ENCODE measurements at places on chromosomes 7 and 10.

GRCh38 chr10:14299556-14299955 is 31.2 kb downstream of the FRMD4A start:
- no peak for DNase-seq

GRCh38 chr7:44805950-44806349 is 9.5 kb downstream of the PPIA start:
- DNase-seq = no peak

DNA sequence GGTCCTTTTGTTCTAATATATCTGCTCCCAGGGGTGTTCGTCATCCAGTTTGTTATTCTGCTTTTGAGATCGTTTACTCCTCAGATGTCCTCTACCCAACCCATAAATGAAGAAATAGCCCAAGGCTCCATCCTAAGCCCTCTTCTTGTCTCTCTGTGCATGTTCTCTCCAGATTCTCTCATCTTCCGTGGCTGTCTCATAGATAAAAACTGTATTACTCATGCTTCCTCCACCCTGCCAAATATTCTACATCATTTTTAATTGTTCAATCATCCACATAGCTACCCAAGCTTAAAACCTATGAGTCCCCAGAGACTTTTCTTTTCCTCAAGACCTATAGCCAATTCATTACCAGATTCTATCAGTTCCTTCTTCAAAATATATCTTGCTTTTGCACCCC is 44.9 kb downstream of the CAV1 start:
- DNase-seq = no peak

- DNase-seq = no peak
Observed at GRCh38 chr7:78959477-78959876, 494.0 kb downstream of the MAGI2 start.

GRCh38 chr7:18927134-18927533 is 190.3 kb downstream of the TWIST1 start:
- DNase-seq = no peak

DNA sequence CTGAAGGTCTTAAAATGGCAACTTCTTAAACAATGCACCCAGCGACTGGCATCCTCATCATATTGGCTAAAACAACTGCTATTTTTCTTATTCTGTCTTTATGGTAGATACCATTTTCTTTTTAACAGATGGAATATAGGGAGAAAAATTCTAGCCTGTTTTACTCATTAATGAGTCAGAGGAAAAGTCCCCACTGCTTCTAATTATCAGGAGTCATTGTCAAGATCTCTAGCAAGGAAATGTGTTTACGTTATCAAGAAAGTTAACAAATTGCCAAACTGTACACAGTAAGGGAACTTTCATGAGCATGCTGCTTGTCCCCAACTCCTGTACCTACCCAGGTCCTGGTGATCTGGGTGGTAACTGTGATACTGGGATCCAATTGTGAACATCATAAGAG is 117.7 kb upstream of the KIAA1217 start:
- DNase-seq = no peak

DNA sequence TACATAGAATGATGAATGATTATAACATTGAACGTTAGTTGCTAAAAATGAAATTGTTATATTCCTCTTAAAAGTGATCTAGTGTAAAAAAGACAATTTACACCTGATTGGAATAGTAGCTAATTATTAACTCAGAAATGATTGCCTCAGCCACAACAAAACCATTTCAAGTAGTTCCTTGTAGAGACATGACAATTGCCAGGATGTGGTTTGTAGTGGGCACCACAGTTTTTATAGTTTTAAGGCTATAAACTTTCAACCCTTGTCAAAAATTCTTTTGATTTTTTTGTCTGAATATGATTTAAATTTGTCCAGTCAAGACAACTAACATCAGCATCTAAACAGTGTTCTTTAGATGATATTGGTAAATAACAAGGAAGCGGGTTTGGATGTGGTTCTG is 145.2 kb downstream of the SUGCT start:
- no peak for DNase-seq

GRCh38 chr10:34854147-34854601 is 39.1 kb upstream of the PARD3 start:
- DNase-seq = no peak

- no peak for DNase-seq
Observed at GRCh38 chr7:24392774-24393173, 108.8 kb downstream of the NPY start.

GRCh38 chr7:95649546-95649945 is 53.2 kb upstream of the PDK4 start:
- DNase-seq = no peak

GRCh38 chr7:96786261-96786997 is 76.8 kb upstream of the SEM1 start:
- no peak for DNase-seq

DNA sequence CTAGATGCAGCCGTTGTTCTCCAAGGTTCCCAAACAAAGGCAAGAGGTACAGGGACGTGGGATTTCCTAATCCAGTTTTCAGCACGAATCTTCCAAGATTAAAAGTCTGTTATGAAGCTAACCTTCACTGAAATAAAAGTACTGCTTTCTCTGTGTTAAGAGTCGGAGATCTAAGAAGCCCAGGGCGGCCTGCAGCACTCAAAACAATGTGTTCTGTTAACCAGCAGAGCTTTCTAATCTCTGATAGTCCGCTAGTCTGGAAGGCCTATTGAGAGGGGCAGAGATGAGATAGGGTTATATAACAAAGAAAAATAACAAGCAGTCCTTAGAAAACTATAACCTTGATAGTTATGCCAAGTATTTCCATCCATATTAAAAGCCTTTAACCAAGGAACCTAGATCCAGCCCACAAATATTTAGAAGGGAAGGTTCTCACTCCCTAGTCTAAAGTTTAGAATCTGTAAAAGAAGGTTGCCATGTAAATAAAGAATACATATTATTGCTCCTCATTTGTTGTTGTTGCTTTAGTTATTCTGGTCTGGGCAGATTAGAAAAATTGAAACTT is 106.3 kb upstream of the SVIL start:
- DNase-seq = no peak

DNA sequence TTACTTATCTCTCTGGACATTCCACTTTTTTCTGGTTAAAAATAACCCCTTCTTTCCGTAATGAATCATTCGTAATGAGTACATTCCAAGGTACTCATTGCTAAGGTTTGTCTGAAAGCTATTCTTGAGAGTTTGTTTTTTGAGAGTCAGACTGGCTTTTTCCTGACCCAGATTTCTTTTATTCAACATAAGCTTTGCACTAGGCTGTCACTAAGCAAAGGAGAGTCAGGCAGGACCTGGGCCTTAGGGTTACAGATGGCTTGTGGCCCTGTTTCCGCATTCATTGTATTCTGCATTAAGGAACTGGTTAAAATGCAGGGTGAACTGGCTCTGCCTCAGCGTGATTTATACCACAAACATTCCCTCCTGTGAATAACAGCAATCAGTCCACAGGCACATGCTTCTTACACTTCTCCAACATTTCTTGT is 84.1 kb downstream of the POM121L12 start:
- no peak for DNase-seq

GRCh38 chr10:58265249-58265648 is 2.4 kb downstream of the IPMK start:
- DNase-seq = no peak

GRCh38 chr7:128362670-128363069 is 1.2 kb upstream of the PRRT4 start:
- DNase-seq = no peak

DNA sequence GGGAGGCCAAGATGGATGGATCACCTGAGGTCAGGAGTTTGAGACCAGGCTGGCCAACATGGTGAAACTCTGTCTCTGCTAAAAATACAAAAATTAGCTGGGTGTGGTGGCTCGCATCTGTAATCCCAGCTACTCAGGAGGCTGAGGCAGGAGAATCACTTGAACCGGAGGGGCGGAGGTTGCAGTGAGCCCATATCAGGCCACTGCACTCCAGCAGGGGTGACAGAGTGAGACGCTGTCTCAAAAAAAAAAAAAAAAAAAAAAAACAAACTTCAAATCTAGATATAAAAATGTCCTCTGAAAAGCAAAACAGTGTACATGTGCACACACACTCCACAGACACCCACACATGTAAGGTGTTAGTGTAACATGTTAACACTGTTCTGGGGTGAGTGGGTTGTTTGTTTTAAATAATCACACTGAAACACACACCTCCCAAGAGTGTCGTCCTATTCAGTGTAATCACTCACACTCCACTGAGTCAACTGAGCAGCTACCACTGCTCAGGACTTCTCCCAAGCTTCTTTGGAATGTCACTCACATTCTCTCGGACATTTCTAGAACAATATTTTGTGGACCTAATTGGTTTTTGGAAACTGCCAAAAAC is 12.8 kb upstream of the RGS10 start:
- no peak for DNase-seq

GRCh38 chr7:42233695-42234331 is 3.2 kb downstream of the GLI3 start:
- no peak for DNase-seq

DNA sequence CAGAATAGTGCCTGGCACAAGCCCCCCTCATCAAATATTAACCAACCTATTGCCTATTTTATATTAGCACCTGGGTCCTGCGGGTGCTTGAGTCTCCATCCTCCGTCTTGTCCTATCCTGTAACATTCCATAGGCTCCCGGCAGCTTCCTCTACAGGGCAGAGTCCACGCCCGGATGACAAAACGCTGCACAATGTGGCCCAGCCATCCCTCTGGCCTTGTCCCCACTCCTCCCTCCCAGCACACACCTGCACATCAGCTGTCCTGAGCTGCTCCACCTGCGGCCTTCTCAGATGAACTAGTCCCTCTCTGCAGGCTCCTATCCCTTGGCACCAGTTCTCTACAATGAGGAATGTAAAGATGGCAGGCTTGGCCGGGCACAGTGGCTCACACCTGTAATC is 153.5 kb upstream of the PDE1C start:
- no peak for DNase-seq

GRCh38 chr10:113139699-113140098 is 189.7 kb downstream of the TCF7L2 start:
- DNase-seq = no peak

DNA sequence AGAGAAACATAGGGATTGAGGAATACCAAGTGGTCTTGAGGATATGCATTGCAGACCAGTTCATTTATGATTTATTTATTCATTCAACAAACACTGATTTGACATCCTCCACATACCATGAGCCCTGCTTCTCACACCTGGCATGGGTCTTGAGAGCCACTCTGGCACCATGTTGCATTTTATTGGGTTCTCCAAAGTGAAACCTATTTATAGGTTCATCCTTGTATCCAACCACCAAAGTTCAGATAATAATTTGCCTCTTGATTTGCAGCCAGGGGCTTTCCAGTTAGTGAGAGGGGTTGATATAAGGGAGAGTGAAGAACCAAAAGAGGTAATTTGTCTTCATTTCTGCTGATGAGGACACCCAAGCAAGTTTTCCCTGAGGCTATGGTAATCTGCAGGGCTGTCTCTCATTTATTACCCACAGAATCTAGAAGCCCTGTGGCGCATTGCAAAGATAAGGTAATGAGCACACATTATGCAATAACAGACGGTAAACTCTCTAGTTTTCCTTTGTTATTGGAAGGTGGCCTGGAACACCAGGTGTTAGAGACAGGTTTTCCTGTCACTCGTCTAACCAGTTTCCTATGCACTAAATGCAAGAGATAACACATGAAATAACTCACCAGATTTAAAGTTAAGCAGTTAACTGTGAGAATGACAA is 28.8 kb upstream of the ICA1 start:
- DNase-seq = no peak

GRCh38 chr10:87846023-87846422 is 17.3 kb downstream of the KLLN start:
- DNase-seq = no peak

GRCh38 chr7:96942112-96942511 is 63.2 kb upstream of the DLX6 start:
- no peak for DNase-seq

GRCh38 chr10:100535715-100536353 is at the start of gene HIF1AN:
Gene HIF1AN (plus strand): TSS chr10:100535943. CDS start chr10:100535959, 16 bp downstream.
- DNase-seq = peak; percentile 95

GRCh38 chr7:55423277-55423711 is 58.2 kb downstream of the LANCL2 start:
- DNase-seq = no peak

GRCh38 chr7:111164442-111164841 is 73.5 kb downstream of the LRRN3 start:
- no peak for DNase-seq
